Brain (organoid and tissue), 16 donors: ENCODE measurements at places on chromosomes 7 and 10.

DNA sequence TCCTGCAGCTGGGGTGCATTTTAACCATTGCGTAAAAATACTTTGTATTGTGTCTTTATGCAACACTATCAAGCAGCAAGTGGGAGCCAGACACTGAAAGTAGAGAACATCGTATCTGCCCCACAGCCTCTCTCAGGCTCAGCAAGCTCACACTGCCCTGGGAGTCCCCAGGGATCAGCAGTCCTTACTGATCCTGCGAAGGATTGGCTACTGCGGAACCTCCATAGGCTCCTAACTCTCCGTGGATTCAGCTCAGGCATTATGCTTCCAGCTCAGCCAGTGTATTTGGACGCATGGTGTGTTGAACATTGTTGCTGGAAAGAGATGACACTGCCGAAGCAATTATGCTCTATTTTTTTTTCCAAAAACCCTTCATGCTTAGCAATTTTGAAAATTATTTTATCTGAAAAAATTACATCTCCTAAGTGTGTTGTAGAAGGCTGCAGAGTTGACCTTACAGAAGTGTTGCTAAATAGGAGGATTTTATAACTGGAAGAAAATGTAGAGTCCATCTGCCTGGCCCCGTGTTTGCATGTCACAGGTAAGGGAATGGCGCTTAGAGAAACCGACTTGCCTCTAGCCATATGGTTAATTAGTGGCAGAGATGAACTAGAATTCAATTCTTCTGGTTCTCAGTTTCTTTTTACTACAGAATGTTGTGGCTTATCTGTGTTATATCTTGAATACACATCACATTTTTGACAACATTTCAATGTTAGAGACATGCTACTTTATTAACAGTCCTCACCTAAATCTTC lies 276.4 kb upstream of the COBL start:
- peak; percentile 89 for DNase-seq

GRCh38 chr10:97456034-97456685 lies 10.2 kb downstream of the ZDHHC16 start:
- no peak for DNase-seq

DNA sequence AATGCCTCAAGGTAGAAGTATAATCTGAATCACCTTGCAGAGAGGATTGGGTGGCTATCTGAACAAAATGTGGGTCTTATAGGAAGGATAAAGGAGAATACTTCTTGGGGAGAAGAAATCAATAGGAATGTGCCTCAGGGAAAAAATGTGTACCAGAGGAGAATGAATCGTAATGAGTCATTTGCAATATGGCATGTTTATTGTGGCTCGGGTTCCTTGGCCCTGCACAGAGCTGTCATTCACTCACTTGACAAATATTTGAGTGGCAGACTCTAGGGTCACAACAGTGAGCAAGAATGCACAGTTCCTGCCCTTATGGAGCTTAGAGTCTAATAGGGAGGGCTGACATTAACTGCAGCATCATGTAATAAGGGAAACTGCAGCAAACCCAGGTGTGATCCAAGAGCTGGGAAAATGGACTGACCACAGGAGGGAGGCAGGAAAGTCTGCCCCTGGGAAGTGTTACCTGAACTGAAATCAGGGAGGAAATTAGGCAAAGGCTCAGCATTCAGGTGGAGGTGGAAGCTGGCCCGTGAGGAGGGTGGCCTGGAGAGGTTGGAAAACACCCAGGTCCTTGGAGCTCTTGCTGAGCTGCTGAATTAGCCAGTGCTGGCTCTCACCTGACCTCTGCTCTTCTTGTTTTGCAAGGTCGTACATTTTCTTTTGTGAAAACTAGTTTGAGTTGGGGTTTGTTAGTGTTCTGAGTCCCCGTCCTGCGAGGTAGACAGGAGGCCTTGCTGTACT lies 203.9 kb downstream of the FRMD4A start:
- DNase-seq: no peak

- DNase-seq: no peak
These were observed 20.2 kb downstream of the GNAI1 start for GRCh38 chr7:80154656-80155333.

DNA sequence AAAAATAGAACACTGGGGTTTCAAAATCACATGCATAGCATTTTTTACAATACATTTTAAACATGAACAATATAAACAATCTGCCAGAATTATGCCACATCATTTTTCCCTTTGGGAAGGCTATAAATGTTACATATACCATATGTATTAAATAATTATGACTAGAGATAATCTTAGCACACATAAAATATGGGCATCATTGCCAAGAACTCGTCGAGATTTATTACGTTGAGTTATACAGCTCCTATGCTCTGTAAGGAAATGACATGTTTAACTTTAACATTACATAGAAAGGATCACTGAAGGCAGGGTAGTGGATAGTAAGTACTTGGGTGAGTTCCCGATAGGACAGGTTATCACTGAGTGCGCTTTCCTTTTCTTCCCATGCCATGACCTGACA lies 267.8 kb downstream of the PARD3 start:
- no peak for DNase-seq
